AG04449 (cell line): ENCODE measurements at places on chromosomes 1 and 21.

GRCh38 chr1:77900687-77901293 lies 12.4 kb downstream of the NEXN start:
- no peak for DNase-seq

DNA sequence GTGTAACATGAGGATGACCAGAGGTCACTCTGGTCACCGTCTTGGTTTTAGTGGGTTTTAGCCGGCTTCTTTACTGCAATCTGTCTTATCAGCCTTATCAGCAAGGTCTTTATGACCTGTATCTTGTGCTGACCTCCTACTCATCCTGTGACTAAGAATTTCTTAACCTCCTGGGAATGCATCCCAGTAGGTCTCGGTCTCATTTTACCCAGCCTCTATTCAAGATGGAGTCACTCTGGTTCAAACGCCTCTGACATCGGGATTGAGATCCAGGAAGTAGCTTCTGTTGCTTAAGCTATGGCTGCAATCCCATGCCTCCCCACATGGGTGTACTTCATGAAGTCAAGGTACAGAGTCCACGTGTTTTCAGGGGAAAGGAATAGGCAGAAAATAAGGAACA lies 19.9 kb downstream of the FMN2 start:
- no peak for DNase-seq

GRCh38 chr1:171495444-171495843 lies 10.1 kb downstream of the PRRC2C start:
- DNase-seq = no peak

DNA sequence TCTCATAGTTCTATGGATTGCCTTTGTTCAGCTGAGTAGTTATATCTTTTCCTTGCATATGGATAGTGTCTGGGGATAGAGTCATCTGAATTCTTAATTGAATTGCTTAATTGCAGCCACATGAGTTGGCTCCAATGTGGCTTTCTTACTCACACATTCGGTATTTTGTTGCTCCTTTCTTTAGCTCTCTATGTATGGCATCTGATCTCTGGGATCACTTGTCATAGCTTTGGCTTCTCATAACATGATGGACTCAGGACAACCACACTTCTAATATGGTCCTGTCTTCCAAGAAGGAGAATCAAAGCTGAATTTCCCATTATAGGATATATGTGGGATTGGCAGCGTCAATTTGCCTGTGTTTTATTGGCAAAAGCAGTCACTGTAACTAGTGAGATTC lies 716.2 kb downstream of the NCAM2 start:
- DNase-seq = peak; percentile 81

DNA sequence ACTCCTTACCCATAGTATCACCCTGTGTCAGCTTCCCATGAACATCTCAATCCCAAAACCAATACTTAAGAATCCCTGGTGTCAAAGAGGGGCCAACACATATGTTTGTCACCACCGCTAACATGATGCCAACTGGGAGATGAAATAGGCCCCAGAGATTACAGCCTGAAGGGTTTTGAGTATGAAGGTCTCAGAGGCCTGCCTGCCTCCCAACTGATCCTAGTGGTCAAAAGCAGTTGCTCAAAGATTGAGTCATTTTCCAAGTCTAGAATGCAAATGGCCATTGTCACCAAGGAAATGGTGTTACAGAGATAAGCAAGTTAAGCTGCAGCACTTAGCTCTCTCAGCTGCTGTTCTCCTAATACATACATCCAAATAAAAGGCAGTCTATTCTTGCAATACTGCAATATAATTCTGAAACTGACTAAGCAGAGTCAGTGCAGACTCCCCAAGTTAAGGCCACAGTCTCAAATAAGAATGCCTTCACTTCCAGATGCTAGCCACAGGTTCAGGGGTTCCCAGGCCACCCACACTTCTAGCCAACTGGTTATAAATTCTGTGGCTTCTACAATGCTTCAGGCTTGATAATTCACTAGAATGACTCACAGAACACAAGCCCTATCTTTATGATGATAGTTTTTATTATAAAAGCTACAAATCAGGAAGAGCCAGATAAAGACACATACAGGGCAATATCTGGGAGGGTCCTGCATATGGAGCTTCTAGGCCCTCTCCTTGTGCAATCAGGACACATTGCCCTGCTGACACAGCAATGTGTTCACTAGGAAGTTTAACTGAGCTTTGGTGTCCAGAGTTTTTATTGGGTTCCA lies 18.7 kb downstream of the DUSP10 start:
- DNase-seq = no peak

- DNase-seq = no peak
Measured at GRCh38 chr1:110798691-110799256, 74.2 kb upstream of the CD53 start.

DNA sequence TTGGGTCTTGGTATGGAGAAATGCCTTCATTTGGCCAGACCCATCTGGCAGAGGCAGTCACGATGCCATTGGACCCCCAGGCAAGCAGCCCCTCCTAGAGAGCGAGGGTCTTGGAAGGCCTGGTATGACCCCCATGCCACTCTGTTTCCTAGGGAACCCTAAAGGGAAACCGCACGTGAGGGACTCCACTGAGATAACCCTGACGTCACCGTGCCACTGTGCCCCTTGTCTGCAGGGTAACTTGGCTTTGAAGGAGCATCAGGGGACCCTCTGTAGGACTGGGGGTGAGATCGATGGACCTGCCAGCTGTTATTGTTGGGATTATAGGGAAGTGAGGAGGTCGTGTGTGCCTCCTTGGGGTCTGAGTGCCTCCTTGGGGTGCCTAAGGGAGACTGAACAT lies 34.5 kb downstream of the ABCG1 start:
- DNase-seq = no peak

GRCh38 chr1:93016171-93016570 lies 54.9 kb upstream of the DIPK1A start:
- no peak for DNase-seq

- no peak for DNase-seq
Measured at GRCh38 chr1:160575112-160575664, 4.1 kb downstream of the CD84 start.

GRCh38 chr1:156822680-156823079 lies 6.0 kb upstream of the SH2D2A start:
- DNase-seq = no peak
